ENCODE measurements at places on chromosomes 4 and X.
A peak's percentile ranks its signal among the peaks of the same experiment; 100 is the strongest.

DNA sequence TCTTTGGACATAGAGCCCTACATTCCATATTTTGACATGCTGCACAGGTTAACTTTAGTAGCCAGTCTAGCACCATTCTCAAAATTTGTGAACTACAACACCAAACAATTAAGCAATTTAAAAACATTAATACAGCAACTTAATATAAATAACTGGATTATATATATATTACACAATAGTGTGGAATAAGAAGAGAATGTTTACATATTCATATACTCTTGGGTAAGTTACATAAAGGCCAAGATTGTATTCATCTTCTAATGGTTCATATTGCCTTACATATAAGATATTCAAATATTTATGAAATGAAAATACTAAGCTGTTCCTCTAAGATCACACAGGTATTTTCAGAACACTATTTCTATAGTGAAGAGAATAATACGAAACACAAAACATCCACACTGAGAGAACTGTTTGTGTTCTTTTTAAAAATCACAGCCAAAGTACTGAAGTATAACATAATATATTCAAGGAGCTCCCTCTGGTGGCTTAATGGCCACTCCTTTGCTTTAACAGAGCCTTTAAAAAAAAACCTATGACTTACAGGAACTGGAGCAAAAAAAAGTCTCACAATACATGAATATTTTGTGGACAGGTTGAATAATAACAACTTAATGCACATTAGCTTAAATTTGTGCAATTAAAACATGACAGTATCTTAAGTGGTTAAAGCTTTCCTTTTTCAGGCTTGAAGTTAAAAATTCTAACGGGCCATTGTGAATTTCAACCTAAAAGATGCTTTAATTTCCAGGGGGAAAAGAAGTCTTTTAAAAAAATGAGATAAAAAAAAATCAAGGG, 46.2 kb downstream of the NEK1 start:
- no peak for DNase-seq

DNA sequence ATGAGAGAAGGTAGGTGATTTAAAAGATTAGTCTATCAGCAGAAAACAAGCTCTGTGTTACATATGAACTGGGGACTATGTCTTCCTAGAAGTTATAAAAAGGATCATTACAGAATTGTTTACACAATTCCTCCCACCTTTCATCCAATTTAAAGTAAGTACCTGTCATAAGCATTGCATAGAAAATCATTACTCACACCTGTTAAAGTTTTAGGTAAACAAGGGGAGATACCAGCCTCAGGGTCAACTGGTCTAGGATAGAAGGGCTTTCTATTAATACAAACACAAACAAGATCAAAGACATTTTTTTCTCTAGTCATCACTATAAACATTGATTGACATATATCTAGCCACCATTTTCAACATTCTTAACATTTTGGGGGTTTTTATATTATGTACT, 333.9 kb downstream of the ARHGAP24 start:
- no peak for DNase-seq

DNA sequence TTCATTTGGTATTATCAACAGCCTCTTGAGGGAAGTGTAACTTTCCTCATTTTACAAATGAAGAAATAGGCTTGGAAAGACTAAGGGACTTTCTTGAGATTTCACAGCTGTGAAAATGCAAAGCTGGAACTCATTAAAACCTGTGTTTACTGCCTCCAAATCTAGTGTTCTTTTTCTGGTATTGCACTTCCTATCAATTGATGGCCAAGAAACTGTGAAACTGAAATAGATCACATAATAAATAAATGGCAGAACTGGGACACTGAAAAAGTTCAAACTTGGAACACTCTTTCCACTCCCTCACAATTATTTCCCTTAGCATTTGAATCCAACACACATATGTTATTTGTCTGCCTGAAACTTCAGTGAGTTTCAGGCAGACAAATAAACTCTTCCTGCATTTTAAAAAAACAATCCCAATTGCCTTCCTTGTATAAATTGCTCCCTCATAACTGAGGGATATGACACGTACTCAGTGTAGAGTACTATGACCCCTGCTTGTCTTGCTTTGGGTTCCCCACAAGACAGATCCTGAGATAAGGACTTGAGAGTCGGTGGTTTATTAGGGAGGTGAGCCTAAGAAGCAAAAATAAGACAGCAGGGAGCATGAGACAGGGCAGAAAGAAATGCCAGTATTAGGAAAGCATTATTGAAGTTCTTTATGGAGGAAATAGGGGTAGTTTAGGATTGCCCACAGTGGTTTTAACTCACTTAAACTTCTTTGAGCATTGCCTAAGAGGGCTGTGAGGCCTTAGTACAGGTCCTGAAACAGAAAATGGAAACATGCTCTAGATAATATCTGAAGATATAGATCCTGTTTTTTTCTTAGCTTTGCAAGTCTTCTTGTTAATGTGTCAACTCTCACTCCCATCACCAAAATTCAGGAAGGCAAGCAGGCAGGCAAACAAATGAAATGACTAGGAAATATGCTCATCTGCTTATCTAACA, 33.9 kb downstream of the RTL3 start:
- no peak for DNase-seq

DNA sequence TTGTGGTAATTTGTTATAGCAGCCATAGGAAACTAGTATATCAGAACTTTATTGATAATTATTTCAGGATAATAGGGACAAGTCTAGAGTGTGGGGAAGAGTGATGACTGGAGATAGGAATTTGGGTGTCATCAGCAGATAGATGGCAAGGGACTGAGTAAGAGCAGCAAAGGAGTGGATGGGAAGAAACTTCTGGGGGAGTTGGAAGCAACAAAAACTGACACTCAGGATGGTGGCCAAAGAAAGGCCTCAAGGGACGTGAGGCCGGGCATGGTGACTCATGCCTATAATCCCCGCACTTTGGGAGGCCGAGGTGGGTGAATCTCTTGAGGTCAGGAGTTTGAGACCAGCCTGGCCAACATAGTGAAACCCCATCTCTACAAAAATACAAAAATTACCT, 9.1 kb upstream of the SLC25A5 start:
- DNase-seq: no peak

- DNase-seq: no peak
Observed at GRCh38 chr4:14749910-14750309, 252.4 kb upstream of the CPEB2 start.

GRCh38 chr4:107993969-107994368, 4.3 kb downstream of the HADH start:
- no peak for DNase-seq

GRCh38 chr4:183657564-183657963, 1.4 kb downstream of the RWDD4 start:
- no peak for DNase-seq

DNA sequence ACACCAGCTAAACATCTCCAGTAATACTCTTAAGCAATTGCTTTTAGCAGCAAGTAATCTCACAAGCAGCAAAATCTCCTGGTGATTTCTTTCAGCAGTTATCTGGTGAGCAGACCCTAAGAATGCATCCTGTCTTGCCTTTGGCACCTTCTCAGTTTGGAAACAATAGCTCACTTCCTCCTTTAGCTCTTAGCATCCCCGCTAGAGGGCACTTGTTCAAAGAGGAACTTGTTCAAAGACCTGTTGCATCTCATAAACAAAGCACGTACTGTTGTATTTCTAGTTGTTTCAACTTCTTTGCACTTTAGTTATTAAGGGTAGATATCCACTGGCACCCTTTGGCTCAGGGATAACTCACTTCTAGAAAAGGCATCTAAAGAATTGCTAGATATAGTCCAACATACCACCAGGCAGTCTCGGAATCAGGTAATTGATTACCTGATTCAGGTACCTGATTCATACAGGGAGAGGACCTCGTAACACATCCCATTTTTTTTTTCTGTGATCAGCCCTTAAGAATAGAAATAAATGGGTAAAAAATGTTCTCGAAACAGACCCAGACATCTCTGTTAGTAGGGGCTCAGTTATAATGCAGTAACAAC, 81.9 kb upstream of the QRFPR start:
- no peak for DNase-seq

- DNase-seq: no peak
Observed at GRCh38 chrX:24378706-24379105, 18.3 kb downstream of the SUPT20HL1 start.

GRCh38 chr4:158102904-158103303, 69.9 kb downstream of the GASK1B start:
- no peak for DNase-seq

DNA sequence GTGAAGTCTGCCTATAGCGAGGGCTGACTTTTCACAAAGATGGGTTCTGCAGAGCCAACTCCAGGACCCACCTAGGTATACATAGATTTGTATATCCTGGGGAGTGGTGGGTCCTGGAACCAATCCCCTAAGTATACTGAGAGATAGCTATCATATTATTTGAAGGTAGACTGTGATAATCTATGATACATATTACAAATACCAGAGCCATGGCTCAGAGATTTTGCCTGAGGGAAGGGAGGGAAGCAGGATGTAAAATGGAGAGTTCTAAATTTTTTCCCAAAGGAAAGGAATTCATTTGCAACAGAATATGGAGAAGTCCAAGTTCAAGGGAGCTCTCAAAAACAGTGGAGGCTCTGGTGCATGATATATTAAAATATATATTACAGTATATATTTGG, 7.2 kb downstream of the TCEAL3 start:
- DNase-seq: no peak

- no peak for DNase-seq
Observed at GRCh38 chr4:139279760-139280620, at the start of gene MGARP. Gene MGARP, minus strand, starts transcription at chr4:139280225. Its CDS starts 67 bp downstream, at chr4:139280158.

- no peak for DNase-seq
Observed at GRCh38 chr4:54709400-54709799, 51.6 kb downstream of the KIT start.

DNA sequence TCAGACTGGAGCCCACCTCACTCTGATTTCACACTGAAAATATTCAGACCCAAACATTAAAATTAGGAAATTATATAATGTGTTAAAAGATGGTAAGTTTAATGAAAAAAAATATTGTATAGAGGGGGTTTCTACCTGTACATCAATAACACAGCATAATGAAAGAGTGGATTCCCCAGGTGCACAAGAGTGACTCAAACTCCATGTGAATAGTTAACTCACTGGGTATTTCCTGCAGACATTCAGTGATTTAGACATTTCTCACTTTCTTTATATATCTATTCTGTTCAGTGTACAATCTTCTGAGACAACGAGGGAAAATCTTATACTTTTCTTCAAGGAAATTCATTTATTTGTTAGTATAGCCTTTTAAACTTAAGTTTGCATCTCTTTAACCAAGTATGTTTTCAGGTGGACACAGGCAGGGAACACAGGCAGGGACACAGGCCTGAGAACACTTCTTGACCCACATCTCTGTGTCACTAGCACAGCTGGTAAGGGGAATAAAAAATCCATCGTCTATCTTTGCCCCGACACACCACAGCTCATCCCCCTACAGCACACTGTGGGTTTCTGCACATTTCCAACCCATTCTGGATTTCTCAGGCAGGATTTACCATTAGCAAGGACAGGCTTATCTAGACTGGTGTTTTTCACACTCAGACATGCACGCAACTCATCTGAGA, 525.5 kb upstream of the BOD1L1 start:
- no peak for DNase-seq

GRCh38 chr4:6898763-6899162, 10.9 kb upstream of the TBC1D14 start:
- no peak for DNase-seq

DNA sequence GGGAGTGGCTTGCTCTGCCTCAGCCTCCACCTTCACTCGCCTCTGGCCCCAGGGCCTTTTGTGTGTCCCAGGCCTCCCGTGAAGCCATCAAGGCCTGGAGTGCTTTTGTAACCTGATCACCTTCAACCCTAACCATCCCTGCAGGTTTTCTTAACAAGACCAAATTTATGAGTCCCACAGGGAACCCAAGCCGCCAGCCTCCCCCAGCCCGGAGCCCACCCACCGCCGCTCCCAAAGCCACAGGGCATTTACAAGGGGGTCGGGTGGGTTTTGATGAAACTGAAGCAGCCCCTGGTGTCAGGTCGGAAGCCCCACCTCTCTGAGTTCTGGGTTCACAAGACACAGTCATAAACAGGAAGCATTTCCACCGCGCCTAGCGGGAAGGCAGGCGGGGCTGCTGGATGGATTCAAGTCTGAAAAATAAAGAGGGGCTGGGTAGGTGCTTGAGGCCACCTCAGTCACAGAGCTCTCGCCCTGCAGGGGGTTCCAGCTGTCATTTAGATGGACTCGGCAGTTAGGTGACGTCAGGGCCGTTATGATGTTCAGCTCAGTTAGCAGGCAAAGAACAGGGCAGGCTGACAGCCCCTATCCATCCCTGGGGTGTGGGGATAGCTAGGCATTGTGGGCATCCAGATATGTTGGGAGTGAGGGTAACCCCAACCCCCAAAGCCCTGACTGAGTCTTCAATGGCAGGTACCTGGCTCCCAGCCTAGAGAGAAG, 128.5 kb downstream of the BCOR start:
- DNase-seq: peak; percentile 29
